Nephron progenitor cell (in vitro differentiated cells): ENCODE measurements at places on chromosomes 11 and 22.

GRCh38 chr11:106076171-106076918 is 802 bp downstream of the KBTBD3 start:
- peak; percentile 6 for DNase-seq

DNA sequence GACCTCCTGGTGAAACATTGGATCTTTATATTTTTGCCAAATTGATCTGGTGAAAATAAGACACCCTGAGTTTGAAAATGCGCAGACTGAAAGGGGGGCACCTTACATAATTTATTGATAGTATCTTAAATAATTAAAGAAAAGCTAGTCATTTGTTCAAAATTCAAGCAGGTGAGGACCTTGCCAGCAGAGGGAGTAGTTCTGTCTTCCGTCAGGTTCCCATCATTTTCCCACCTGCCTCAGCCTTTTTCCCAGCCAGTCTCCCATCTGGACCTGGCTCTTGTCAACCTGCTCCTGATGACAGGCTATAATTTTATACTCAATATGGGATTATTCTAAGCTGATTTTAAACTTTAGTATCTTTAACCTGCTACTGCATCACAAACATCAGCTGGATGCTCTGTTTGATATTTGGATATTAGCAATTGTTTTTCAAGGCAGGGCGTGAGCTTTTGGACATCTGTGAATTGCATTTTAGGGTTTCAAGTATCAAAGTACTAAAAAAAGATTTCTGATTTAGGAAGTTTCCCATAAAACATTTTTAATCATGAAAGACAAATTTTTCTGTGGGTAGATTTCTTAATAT is 132.0 kb downstream of the ELP4 start:
- DNase-seq: peak; percentile 51

DNA sequence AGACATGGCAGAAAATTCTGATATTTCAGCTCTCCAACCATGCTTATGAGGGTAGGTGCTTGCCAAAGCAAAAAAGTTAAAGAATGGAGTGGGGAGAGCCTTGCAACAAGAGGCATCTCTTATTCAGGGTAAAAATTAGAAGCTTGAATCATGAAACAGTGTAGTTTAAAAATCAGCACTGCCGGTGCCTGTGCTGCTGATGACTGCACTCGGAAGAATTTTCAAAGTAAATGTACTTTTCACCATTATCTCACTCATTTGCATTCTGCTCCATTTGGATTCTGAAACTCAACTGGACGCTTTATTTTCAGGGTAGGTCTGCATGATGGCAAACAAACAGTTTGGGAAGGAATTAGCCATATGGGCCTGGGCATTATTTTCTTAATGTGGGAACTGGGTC is 126.3 kb downstream of the KIRREL3 start:
- DNase-seq: no peak

- DNase-seq: no peak
Measured at GRCh38 chr11:112363527-112363926, 102.9 kb upstream of the PLET1 start.

- DNase-seq: no peak
Measured at GRCh38 chr11:117862019-117862725, 14.3 kb downstream of the FXYD6 start.

GRCh38 chr11:102592634-102593581 is 32.2 kb downstream of the MMP20 start:
- no peak for DNase-seq

DNA sequence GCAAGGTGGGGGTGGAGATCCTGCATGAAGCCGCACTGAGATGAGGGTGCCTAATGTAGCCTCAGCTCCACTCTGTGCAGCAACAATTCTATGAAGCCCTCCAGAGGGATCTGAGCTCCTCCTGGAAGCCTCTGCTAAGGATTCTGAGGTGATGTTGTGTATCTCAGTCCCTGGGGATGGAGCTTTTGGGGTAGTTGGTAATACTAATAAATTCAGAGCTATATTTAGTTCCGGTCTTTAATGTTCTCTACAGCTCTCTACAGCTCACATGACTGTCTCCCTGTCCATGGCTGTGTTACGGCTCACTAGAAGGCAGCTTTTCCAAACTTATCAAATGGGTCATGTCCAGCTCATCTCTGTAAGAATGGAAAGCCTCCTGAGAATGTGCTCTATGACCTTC is 93.4 kb downstream of the ISX start:
- no peak for DNase-seq

GRCh38 chr11:80041136-80042000 is 600.5 kb upstream of the TENM4 start:
- DNase-seq: no peak

GRCh38 chr11:69904161-69904973 is 85.2 kb upstream of the FGF3 start:
- no peak for DNase-seq

DNA sequence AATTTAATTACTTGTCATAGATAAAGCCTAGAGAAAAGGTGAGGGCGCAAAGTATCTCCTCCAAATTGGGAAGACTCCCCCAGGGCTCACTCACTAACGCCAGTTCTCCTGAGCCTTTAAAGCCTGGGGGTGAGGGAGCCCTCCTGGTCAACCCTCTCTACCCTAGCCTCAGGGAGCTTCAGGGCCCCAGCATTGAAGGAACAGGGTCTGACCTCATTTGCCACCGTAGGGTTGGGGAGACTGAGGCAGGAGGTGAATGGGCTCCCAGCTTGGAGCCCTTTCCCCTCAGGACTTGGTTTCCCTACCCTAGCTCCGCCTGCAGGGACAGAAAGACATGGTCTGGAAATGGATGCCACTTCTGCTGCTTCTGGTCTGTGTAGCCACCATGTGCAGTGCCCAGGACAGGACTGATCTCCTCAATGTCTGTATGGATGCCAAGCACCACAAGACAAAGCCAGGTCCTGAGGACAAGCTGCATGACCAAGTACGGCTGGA is 1.7 kb downstream of the FOLR2 start:
- DNase-seq: no peak

DNA sequence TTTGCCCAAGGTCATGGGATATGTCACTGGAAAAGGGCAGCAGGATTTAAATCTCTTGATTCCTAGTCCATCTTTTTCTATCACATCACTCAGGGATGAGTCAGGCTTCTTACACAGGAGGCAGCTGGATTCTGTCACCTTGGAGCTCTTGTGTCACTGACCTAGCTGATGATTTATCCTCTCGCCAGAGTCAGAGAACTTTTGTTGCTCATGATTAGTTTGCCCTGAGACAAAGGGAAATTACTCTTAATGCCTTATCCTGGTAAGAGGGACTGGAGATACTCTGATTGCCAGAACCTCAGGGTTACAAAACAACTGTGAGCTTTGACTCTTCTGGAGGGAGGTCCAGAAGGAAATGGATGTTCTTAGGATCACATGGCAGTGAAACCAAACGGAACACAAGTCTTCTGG is 10.1 kb downstream of the COA4 start:
- no peak for DNase-seq

- DNase-seq: no peak
Measured at GRCh38 chr22:45533703-45534102, 31.0 kb downstream of the FBLN1 start.

DNA sequence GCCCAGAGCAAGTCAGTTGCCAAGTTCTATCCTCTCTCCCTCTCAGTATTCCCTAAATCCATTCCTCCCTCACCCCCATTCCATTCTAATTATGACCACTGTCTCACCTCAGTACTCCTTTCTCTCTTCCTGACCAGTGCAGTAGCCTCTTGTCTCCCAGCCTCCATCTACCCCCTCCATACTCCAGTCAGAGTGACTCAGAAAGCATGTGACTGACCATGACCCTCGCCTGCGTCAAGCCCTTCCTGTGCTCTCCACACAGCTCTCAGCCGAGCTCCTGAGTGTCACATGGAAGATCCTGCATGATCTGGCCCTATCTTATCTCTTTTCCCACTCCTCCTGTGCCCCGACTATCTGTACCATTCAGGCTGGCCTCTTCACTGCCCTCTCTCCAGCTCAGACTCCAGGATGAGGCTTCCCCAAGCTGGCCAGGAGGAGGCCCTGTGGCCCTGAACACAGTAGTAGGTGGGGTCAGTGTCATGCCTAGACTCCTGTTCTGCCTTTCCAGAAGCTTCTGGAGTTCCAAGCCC is 42.6 kb downstream of the NEU3 start:
- DNase-seq: no peak

GRCh38 chr11:65182258-65183170 is 786 bp downstream of the CAPN1 start:
- no peak for DNase-seq

- DNase-seq: no peak
Measured at GRCh38 chr11:16456366-16456765, 100.0 kb upstream of the SOX6 start.

DNA sequence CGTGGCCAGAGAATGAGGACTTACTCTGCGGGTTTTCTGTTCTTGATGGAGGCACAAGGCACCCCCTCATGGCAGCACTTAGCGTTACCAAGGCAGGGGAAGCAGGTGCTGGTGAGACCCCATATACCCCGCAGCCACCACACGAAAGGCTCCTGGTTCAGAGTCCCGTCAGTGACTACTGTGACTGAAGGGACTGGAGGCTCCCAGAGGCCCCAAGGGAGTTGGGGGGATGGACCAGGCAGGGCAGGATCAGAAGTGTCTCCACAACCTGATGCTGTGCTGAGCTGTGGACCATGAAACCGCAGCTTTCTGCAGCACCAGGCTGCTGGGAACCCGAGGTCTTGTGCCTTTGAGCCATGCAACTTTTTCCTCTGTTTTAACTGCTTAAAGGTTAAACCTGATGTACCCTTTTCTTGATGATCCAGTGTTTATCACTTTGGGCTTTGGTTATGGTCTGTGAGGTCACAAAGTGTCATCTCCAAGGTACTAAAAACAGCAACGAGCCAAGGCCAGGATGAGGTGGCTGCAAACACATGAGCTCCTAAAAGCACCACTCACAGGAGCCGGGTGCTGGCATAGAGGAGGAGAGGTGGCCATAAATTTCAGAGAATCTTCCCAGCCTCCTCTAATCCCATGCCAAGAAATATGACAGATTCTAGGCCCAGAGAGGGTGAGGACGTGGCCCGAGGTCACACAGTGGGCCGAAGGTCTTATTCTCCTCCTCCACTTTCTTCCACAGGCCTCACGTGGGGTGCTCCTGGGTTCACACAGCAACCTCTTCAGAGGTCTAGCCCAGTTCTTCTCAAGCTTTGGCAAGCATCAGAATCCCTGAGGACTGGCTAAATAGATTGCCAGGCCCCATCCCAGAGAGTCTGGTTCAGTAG is 4.2 kb upstream of the LRRC32 start:
- no peak for DNase-seq

- no peak for DNase-seq
Measured at GRCh38 chr22:47176573-47177333, 414.3 kb downstream of the TBC1D22A start.

- DNase-seq: no peak
Measured at GRCh38 chr11:112334381-112334780, 73.7 kb upstream of the PLET1 start.

- DNase-seq: peak; percentile 83
Measured at GRCh38 chr22:21982338-21982965, at the start of gene TOP3B. Gene TOP3B, minus strand, starts transcription at chr22:21982787. Its CDS starts 7,078 bp downstream, at chr22:21975709.

DNA sequence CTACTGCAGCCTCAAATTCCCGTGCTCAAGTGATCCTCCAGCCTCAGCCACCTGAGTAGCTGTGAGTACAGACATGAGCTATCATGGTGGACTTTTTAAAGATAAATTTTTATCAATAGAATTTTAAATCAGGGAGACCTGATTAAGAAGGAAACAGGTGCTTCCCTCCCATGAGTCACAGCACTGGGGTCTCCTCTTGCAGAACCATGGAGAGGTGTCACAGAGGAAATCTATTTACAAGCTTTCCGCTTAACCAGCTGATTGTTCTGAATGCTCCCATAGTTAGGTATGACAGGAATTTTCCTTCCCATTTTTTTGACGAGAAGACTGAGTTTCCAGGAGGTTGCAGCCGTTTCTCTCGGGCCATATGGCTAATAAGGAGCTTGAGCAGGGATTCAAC is 516.1 kb downstream of the MIAT start:
- DNase-seq: no peak

- no peak for DNase-seq
Measured at GRCh38 chr11:74020539-74020938, 11.7 kb upstream of the UCP3 start.

GRCh38 chr22:38073150-38074130 is 10.5 kb downstream of the SLC16A8 start:
- DNase-seq: no peak

GRCh38 chr11:58796333-58796732 is 48.2 kb downstream of the GLYATL2 start:
- DNase-seq: no peak

DNA sequence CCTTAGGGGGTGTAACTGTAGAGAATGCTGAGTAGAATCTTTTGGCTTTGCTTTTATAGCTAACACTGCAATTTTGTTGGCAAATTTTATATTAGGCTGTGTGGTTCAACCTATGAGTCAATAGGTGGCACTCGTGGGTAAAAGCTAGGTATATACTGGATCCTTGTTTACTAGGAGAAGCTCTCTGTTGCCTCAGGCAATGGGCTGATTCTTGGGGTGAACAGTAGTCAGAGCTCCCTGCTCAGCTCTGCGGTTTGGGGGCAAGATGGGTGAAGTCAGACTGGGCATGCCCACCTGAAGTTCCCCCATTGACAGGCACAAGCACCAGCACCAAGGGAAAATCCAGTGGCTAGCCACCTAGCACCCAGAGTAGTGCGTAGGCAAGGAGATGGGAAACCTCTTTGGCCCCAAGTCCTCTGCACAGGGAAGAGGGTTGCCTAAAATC is 238.7 kb downstream of the FAM181B start:
- peak; percentile 9 for DNase-seq

GRCh38 chr11:33449798-33450197 is 192.6 kb downstream of the HIPK3 start:
- DNase-seq: no peak

GRCh38 chr11:94241896-94242295 is 62.5 kb upstream of the IZUMO1R start:
- DNase-seq: no peak

DNA sequence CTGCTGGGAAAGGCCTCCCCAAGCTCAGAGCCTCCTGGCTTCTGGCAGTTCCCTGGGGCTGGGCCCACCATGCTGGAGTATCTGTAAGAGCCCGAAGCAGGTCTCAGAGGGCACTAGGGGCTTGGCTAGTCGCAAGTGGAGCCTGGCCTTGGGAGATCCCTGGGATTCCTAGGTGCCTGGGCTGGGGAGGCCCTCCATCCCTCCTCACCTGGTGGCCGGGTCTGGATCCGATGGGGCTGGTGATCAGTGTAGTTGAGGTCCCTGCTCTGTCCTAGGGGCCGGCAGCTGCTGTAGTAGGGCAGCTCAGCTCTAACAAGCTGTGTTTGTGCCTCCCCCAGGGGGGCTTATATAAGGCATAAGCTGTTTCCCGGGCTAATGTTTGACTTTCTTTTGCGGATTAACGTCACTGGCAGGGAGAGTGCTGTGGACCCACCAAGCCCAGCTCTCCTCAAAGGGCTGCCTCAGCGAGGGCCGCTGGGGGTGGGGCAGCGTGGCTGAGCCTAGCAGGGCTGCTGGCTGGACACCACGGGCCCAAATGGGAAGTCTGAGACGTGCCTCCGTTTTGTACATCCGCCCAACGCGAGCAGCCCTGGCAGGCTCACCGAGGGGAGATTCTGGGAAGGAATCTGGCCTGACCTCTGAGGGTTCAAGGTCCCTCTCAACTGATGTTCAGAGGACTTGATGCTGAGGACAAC is at the start of gene SLC22A8:
SLC22A8 (minus strand) TSS at position 321 of the 695 bp plus-strand sequence. CDS start 883 bp downstream, outside the sequence.
- DNase-seq: no peak

- peak; percentile 57 for DNase-seq
Measured at GRCh38 chr22:39230261-39231196, 14.3 kb downstream of the PDGFB start.

GRCh38 chr11:88066090-88066489 is 109.2 kb downstream of the RAB38 start:
- no peak for DNase-seq
